BJ (cell line): ENCODE measurements at places on chromosomes 2 and 18.

GRCh38 chr2:225889452-225889851, 489.9 kb downstream of the NYAP2 start:
- peak; percentile 86 for DNase-seq

GRCh38 chr2:196836440-196836839, 27.3 kb upstream of the C2orf66 start:
- peak; percentile 42 for DNase-seq

GRCh38 chr2:120477831-120478481, 132.0 kb downstream of the INHBB start:
- no peak for DNase-seq

DNA sequence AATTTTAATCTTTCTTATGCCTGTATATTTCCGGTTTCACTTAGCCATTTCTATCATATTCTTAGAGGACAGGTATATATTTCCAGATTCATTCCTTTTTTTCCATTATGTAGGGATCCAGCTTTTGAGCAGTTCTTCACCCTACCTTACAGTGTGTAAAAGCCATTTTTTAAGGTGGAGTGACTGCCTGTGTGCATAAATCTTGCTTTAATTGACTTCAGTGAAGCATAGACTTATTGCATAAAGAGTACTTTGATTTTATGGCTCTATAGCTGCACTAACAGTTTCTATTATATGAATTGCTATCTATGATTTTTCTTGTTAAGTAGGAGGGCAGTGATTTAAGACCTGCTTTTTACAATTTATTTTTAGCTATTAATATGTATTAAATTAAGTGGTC, 132.6 kb downstream of the NYAP2 start:
- DNase-seq, result no peak

- DNase-seq, result no peak
These were observed 35.0 kb downstream of the TMEFF2 start for GRCh38 chr2:192159736-192160135.

DNA sequence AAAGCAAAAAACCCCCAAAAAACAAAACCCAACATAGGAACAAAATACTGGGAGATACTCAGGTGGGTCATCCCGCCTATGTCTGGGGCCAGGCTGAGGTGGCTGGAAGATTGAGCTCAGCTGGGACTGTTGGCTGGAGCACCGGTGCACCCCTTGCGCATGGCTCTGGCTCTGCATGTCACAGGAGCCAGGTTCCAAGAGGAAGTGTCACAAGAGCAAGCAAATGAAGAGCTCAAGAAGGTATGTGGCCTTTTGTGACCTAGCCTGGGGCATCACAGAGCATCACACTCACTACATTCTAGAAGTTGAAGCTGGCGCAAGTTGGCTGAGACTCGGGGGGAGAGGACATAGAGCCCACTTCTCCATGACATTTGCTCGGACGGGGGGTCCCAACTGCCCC, 40.6 kb downstream of the PDCL3 start:
- no peak for DNase-seq

- DNase-seq, result no peak
These were observed 84.2 kb downstream of the ARL4C start for GRCh38 chr2:234412726-234413125.
